ENCODE measurements at places on chromosomes 7 and 10.

- DNase-seq: no peak
Observed at GRCh38 chr7:148718431-148718830, 19.7 kb downstream of the CUL1 start.

- DNase-seq: no peak
Observed at GRCh38 chr7:92934096-92934495, 97.7 kb upstream of the CDK6 start.

DNA sequence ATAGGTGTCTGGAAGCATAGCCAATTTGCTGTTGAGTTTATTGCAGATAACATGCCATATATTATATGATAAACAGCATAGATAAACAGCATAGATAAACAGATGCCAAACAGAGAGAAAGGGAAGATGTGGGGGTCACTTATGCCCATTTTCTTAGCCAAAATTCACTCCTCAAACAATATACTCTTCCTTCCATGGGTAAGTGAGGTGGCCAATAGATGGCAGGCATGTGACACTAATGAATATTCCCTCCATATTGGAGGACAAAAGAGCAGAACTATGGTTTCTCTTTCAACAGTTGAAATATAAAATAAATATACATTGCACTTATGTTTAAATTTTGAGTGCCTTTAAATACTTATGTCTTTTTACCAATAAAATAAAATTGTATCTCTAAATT, 1212.8 kb downstream of the REEP3 start:
- DNase-seq: no peak

- no peak for DNase-seq
Observed at GRCh38 chr10:98446151-98446660, 529 bp downstream of the HPS1 start.

- no peak for DNase-seq
Observed at GRCh38 chr10:124697837-124698544, 46.2 kb downstream of the FAM53B start.

- no peak for DNase-seq
Observed at GRCh38 chr10:6701289-6701688, 121.2 kb upstream of the PRKCQ start.

DNA sequence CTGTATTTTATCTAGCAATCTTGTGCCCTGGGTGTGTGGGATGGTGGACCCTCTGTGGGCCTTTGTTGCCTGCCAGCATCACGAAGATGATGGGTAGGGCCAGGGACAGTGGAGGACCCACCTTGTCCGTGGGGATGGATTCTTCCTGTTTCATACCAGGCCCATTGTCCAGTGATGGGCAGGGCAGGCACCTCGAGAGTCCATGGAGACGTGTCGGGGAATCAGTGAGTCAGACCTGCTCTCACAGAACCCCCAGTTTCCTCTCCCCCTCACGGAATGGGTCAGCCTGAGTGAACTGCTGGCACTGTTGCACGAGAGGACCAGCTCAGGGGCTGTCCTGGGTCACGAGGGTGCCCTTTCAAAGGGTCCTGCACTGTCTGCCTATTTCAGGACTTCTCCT, 401.2 kb downstream of the RPS24 start:
- no peak for DNase-seq

DNA sequence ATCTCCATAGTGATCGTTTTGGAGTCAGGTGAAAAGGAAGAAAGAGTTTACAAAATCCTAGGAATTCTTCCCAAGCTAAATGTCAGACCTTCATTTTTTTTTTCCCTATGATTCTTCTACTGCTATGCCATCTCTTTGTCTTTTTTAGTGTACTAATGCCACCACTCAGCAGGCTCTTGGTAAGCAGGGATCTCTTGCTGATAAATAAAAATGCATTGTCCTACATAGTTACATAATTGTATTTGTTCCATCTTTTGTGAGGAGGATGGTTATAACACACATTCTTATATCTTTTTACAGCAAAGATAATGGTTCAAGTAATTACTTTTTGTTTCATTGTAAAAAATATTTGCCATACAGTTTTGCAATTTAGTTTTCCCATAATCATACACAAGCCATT, 36.8 kb upstream of the AFAP1L2 start:
- no peak for DNase-seq

GRCh38 chr7:28609608-28610007, 197.3 kb downstream of the CREB5 start:
- no peak for DNase-seq

DNA sequence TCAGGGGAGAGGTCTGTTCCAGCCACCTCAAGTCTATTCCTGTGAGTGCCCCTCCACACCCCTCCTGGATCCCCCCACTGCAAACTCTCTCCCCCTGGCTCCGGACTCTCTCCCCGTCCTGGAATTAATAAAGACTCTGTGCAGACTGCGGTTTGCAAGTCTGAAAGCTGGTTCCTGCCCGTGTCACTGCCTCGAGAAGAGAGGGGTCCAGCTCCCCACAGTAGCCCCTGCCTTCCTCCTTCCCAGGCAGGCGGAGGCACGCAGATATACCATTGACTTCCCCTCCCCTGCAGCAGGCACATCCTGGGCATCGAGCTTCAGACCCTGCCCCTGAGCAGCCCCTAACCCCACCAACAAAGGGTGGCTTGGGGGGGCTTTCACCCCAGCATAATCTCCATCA, 2.2 kb upstream of the ELN start:
- DNase-seq: no peak

DNA sequence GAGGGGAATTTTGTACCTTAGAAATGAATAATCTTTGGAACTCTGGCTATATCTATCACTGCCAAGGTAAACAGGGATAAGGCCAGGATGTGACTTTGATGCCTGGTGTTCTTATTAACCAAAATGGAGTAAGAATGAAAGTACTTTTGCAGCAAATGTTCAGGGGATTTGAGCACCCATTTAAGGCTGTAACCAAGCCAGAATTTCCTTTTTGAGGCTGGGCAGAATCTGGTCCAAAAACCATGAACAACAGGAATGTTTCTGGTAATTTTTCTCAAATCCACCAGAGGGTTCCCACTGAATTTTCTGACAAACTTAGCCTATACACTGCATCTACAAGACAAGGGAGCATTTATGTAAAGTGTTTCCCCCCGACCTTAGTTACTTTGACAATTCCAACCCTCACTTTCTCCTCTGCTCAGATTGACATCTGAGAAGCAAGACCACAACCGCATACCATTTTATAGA, 120.6 kb downstream of the BAMBI start:
- DNase-seq: no peak

All from fibroblast of skin of left quadriceps (primary cell).